ENCODE measurements at places on chromosomes 16 and 17. TPM values are rescaled to one million over a fixed set of nuclear protein-coding genes. Genes with fewer than 3 reads are reported as not detected.

The DNAI2 gene
- not detected for total RNA-seq

The VPS4A gene
- 32.0 TPM for total RNA-seq

The POLR3K gene
- 8.5 TPM for total RNA-seq

The CRHR1 gene
- not detected for total RNA-seq

The AIPL1 gene
- total RNA-seq: not detected

The CHST5 gene
- total RNA-seq: 107 TPM

The MT4 gene
- total RNA-seq: not detected

The WSCD1 gene
- 22.3 TPM for total RNA-seq

The CA5A gene
- not detected for total RNA-seq

All from colonic mucosa (tissue), 4 donors.